MG63 (cell line): ENCODE measurements at places on chromosomes 6 and 20. TPM values are rescaled to one million over a fixed set of nuclear protein-coding genes. Genes with fewer than 3 reads are reported as not detected.

Gene TPMT
- 8.3 and 9.5 TPM in 2 replicates for total RNA-seq

DNA sequence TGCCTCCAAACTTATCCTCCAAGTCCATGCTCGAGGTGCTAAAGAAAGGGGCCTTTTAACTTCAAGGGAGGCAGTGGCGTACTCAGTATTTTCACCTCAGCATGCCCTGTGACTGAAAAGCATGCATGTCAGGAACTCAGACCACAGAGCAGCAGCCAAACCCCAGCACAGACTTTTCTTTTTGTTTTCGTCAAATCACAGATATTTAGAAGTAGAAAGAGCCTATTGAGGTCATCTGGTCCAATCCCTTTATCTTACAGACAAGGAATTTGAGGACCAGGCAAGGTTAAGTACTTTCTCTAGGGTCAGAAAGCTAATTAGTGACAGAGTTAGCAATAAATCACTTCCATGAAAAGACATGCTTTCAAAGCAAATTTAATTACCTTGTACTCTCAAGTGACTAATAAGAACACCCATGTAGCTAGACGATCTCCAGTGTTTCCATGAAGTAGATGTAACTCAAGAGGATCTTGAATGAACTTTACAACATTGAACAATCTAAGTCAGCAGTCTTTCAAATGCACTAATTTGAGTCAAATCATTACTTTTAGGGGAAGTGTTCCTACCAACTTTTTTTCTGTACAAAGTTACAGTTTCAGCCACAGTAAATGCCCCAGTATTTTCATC lies 35.9 kb downstream of the MOXD1 start:
- DNase-seq, result no peak

- DNase-seq, result no peak
Measured at GRCh38 chr6:17103715-17104114, 1.9 kb downstream of the STMND1 start.

Gene MYL9
- 1.3 TPM in 1 of 2 replicates, not detected in the other for total RNA-seq

Gene ADGRG6
- 0.64 and 0.99 TPM in 2 replicates for total RNA-seq

Gene ECT2L
- not detected in 2 replicates for total RNA-seq

GRCh38 chr6:109793792-109794191 lies 102.7 kb downstream of the FIG4 start:
- peak; percentile 70 for DNase-seq

DNA sequence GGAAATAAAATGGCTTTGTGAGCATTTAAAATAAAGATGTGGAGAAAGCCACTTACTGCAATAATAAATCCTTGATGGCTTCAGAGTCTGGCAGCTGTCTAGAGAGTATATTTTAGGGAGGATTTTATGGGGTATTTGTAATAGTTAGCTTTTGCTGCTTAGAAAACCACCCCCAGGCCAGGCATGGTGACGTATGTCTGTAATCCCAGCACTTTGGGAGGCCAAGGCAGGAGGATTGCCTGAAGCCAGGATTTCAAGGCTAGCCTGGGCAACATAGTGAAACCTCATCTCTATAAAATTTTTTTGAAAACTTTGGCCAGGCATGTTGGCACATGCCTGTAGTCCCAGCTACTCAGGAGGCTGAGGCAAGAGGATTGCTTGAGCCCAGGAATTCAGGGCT lies 63.8 kb downstream of the ISM1 start:
- peak; percentile 44 for DNase-seq

DNA sequence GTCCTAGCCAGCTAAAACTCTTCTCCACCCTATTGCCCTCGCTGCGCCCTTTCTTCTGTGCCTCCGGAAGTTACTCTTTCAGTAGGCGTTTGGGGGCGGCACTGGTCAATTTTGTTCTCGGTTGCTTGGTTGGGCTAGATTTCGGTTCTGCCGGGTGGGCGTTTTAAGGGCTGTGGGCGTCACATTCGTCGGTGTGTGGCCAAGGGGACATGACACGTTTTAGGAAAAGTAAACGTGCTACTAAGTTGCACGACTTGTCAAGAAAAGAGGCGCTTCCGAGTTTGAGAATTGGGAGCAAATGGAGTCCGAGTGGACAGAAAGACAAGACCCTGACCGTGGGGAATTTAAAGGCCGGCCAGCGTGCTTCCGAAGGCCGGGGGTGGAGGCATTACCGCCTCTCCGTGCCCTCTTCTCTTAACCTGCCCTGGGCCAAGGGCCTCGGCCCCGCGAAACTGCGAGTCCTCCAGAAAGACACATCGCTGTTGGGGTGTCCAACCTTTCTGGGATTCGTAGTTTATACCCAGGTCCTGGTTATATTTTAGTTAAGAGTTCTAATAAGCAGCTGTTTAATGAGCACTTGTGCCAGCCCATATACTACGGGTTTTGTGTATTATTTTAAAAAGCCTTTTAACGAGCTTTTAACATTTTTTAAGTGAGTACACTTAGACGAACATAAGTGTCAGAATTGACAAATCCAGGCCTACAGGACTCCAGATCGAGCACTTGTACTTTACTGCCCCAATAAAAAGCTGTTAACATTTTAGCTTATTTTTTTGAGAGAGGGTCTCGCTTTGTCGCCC lies 664 bp upstream of the BAG6 start:
- peak; percentile 87 for DNase-seq

DNA sequence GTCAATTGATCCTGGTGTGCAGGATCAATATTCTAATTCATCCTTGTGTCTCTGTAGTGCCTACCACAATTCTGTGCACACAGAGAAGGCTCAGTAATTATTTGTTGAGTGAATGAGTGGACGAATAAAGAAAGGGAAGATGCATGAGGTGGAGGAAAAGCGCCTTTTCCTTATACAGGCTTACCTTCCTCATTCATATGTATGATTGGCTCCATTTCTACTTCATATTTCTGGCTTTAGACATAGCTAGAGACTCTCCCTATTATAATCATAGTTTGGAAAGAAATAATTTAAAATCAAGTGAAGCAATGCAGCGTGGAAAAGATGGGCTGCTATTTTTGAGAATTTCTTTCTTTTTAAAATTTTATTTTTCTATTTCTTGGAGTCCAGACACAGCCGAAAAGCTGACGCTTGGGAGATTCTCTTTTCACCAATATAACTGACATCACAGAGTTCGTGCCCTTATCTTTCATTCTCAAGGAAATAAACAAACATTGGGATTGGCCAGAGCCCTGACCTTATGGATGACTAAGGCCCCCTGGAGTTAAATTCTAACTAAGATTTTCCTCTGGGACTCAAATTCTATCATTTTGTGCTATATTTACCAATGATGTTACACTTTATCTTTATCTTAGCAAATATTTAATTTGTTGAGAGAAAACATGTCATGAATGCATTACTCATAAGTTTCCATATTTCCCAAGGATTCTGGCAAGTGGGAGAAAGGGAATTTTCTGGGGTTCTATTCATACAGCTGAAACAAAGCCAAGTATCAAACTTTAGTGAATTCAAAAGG lies 48.1 kb downstream of the PRL start:
- peak; percentile 23 for DNase-seq

- DNase-seq, result no peak
Measured at GRCh38 chr6:15585760-15586214, 77.0 kb downstream of the DTNBP1 start.

- no peak for DNase-seq
Measured at GRCh38 chr6:34813028-34813713, 21.3 kb downstream of the BLTP3A start.

DNA sequence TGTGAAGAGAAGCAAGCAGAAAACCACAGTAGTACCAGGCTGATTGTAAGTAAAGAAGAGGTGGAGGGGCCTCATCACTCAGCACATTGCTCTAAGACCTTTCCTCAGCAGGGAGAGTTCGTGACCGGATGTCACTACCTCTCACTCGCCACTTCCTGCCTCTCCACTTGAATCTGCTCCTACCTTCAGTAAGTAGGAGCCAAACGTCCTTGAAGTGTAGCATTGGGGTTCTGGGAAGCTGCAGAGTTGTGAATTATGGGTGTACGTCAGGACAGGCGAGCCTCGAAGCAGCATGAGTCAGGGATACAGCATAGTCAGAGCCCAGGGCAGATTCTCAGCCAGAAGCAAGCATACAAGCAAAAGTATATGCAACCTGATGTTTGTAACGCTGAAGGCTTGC lies 224.9 kb downstream of the PHACTR1 start:
- no peak for DNase-seq

DNA sequence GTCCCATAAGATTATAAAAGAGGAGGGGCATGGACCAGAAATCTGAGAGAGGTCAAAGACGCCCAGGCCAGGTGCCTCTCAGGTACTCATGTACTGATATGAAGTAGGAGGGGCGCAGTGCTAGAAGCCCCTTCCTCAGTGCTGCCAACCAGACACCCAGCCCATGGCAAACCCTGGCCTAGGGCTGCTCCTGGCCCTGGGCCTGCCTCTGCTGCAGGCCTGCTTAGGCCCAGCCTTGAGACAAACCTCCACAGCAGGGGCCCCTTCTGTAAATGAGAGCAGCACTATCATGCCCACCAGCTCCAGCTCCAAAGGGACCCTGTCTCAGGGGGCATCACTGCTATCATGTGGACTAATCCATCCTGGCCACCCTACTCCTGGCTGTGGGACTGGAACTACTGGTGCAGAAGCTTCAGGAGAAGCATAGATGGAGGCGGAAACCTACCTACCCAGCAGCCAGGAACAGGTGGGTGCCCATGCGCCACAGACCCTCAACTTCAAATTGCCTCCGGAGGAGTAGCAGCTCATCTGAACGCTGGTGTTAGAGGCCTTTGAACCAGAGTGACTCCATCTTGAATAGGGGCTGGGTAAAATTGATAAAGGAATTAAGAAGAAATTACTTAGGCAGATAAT lies 72.4 kb upstream of the LGSN start:
- DNase-seq, result no peak

GRCh38 chr6:163419413-163420288 lies 5.1 kb downstream of the QKI start:
- no peak for DNase-seq

DNA sequence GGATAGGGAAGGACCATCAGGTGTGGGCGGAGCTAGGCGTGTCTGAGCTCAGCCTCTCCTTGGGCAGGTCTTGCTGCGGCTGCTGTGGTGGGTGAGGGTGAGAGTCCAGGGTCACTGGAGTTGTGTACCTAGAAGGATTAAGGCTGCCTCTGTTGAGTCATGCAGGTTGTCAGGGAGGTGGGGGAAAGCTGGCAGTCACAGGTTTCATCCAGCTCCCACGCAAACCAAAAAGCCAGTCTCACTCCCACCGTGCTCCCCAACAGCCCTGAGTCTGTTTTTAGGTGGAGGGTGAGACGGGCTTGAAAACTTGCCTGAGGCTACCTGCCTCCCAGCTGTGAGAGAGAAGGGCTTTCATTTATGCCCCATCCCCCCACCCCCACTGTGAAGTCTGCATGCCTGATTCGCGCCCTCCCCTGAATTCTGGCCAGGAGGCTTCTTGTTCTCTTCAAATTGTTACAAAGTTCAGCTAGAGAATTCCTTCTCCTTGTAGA lies 161.5 kb downstream of the MYLK4 start:
- no peak for DNase-seq

DNA sequence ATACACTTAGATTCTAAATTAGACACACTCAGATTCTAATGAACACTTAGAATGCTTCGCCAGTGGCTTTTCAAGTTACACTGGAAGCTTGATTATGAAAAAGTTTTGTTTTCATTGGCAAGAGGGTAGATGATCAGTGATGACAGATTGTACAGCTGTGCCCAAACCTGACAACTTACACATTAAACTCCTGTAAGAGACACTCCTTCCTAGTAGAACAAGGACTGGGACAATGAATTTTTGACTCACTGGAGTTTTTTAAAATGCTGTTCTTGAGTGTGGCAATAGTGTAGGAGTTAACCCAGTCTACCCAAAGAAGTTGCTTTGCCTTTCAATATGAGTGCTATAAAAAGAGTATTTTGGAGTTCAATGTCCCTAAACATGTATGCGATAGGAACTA lies 140.8 kb downstream of the SLC16A10 start:
- no peak for DNase-seq

Gene RGS19
- total RNA-seq, result 20.2 and 40.9 TPM in 2 replicates

- DNase-seq, result no peak
Measured at GRCh38 chr6:37845026-37845911, 25.7 kb downstream of the ZFAND3 start.

GRCh38 chr6:50847890-50848594 lies 29.4 kb downstream of the TFAP2B start:
- DNase-seq, result no peak

Gene TTK
- 43.2 and 173 TPM in 2 replicates for total RNA-seq

- no peak for DNase-seq
Measured at GRCh38 chr20:12788632-12789299, 220.0 kb upstream of the SPTLC3 start.

DNA sequence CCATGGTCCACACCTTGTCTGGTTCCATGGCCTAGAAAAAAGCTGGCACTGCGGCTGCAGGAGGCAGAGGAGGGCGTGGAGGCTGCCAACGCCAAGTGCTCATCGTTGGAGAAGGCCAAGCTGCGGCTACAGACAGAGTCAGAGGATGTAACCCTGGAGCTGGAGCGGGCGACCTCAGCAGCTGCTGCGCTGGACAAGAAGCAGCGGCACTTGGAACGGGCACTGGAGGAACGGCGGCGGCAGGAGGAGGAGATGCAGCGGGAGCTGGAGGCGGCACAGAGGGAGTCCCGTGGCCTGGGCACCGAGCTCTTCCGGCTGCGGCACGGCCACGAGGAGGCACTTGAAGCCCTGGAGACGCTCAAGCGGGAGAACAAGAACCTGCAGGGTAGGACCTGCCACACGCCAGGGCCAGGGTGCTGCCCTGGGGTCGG lies 43.4 kb downstream of the MYH7B start:
- DNase-seq, result no peak

DNA sequence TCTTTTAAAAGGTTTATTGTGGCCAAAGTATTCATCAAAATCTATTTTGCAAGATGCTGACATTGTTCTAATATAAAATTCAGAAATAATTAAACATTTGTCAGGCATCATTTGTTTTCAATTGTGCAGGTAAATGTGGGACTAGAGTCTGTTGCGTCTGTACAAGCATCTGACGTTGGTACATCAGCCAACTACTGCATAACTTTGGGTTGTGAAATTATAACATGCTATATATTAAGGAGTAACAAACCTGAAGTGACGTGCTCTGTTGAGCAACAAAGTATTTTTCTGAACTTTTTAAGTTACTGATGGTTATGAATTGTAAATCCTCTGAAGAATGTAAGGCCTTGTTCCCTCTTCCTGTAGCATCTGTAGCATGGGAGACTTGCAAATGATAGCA lies 66.0 kb downstream of the RNF182 start:
- DNase-seq, result no peak

Gene NOL7
- 222 and 307 TPM in 2 replicates for total RNA-seq
